ENCODE measurements at places on chromosomes 5 and 9.
A peak's percentile ranks its signal among the peaks of the same experiment; 100 is the strongest.

DNA sequence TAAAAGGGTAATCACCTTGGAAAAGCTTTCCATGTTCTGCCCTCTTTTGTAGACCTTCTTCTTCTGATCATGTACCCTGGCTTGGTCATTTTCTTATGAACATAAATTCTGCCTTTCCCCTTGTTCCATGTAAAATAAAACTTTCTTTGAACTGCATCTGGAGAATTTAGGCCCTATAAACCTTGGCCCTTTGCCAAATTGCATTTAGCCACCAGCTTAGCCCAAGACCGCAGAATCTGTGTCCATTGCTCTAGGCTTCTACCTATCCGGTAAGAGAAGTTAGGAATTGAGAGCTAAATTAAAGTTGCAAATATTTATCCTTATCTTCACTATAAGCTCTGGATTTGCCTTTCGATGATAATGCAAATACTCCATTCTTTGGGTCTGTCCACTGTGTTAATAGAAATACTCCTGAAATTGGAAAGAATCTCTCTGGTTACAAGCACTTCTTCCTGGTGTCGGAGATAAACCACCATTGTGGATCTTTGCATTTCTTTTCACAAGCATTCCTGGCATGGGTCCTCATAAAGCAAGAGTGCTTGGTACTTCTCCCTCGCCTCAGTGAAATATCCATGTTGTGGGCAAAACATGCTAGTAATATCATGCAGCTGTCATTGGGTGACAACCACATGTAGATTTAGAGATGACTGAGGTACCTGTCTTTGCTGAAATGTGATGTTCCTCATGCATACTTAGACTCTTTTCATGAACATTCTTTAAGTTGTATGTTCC, 698.0 kb upstream of the WWC1 start:
- no peak for DNase-seq

DNA sequence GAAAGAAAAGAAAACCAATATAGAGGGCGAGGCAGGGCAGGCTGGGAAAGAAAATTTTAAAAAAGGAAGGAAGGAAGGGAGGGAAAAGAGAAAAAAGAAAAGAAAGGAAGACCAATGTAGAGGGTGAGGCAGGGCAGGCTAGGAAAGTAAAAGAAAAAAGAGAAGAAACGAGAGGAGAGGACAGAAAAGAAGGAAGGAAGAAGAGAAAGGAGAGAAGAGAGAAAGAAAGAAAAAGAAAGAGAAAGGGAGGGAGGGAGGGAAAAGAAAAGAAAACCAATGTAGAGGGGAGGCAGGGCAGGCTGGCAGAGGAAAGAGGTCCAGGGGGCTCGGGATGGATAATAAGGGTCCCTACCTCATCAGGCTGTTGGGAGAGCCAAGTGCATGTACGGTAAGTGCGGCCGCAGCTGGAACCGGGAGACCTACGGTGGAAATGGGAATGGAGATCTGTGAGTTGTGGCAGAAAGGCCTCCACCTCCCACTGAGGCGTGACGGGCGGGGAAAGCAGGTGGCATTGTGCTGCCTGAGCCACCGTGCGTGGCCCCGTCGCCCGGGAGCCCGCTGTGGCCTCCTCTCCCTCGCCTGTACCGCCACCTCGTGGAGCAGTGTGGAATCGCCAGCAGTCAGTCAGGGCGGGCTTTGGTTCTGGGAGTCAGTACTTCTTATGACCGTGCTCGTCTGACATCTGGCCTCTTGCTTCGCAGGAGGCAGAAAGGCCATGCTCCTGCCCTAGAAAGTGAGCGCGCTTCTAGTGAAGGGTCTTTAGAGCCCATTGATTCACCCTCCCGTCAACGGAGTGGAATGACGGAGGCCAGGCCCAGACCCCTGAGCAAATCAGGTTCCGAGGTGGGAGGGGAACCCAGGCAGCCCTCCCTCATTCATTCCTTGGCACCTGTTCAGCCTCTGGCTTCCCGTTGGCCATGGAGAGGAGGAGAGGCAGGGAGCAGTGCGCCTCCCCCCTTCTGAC, 10.4 kb upstream of the NHP2 start:
- DNase-seq: peak; percentile 92

GRCh38 chr5:98483301-98483685, 290.2 kb upstream of the RGMB start:
- no peak for DNase-seq

DNA sequence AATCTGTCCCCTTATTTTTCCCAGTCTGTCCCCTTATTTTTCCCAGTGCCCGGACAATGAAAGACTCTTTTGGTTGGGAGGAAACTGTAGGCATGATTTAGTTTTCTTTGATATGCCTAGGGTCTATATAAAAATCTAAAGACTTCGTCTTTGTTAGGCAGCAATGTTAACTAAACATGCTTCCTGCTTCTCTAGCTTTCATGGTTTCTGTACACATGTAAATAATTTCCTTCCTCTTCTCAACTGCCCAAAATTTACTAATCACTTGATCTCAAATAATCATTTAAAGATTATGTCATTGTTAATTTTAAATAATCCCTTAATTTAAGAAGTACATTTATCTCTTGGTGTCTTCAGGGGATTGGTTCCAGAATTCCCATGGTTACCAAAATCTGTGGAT, 47.8 kb upstream of the RAPGEF6 start:
- no peak for DNase-seq

- DNase-seq: no peak
Measured at GRCh38 chr5:123754908-123755307, 242.9 kb downstream of the CSNK1G3 start.

DNA sequence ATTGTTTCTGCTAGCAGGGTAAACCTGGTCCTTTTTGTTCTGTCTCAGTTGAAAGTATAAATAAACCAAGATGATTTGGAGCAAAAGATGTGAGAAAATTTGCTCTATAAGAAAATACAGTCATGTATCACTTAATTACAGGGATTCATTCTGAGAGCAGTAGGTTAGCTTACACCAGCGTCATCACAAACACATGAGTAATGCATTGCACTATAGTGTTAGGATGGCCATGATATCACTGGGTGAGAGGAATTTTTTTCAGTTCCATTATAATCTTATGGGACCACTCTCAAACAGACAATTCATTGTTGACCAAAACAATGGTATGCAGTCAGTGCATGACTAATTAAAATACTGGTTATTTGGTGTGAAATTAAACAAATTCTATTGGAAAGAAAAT, 430.9 kb downstream of the CHSY3 start:
- peak; percentile 11 for DNase-seq

DNA sequence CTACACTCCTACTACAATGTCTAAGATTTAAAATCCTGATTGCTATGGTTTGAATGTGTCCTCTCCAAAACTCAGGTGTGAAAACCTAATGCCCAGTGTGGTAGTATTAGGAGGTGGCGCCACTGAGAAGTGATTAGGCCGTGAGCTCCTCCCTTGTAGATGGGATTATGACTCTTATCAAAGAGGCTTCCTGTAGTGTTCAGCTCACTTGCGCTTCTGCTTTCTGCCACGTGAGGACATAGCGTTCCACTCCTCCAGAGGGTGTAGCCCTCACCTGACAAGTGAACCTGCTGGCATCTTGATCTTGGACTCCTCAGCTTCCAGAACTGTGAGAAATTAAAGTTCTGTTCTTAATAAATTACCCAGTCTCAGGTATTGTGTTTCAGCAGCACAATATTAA, 33.0 kb upstream of the WHRN start:
- DNase-seq: peak; percentile 15

DNA sequence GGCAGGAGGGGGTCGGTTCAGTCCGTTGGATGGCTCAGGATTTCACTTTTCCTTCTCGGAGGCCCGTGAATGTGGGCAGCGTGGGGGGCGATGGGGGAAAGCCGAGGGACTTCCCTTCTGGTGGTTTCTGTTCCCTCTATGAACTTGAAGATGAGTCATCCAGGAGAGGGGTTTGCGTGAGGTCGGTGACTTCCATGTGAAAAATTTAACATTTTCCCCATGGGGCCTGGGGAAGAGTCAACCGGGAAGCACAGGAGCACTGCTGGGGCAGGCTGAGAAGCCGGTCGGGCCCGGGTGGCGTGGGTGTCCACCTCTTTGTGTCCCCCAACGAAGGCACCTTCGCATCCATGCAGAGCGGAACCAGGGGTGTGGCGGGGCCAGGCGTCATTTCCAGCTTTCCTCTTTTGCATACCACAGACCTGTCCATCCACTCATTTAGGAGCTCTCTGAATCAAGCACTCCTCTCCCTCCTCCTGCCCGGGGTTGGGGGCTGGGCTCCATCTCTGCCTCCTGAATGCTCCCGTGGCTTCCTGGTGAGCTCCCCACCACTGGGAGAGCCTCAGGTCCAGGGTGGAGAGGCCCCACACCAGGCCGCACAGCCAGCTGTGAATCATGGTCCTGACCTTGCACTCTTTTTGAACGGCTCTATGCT, 68.4 kb downstream of the ANKRD33B start:
- DNase-seq: no peak

DNA sequence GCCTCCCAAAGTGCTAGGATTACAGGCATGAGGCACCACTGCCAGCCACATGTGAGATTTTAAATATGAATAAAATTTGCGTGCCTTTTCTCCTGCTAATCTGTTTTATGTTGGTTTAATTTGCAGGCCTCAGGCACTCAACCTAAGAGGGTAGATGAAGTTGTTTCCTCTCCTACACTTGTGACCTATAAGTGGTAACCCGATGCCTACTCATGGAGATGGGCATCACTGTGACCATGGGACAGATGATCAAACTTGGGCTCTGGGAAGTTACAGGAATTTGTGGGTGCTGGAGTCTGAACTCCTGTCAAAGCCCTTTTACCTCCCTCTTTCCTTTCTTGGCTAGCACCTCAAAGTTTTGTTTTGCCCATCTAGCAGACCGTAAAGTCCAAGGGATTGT, 1.1 kb downstream of the SLC28A3 start:
- no peak for DNase-seq

GRCh38 chr5:54323495-54323894, 13.1 kb upstream of the ARL15 start:
- no peak for DNase-seq

DNA sequence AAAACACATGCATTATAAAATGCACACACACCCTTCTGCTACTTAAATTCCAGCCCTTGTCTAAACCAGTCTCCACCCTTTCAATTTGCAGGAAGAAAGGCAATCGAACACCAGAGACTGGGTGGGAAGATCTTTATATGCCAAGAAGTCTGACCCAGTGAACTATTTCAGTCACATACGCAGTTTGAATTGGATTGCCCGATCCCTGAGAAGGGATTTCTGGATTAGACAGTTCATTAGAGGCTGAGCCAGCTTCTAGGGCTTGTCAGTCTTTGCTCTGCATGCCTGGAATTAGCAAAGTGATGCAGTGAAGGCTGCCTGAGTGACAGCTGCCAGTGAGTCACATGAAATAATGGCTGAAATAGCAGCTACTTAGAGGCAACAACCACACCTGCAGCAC, 159.9 kb downstream of the PPP2R2B start:
- DNase-seq: no peak

- peak; percentile 27 for DNase-seq
Measured at GRCh38 chr5:109655841-109656240, 33.9 kb upstream of the MAN2A1 start.

- DNase-seq: no peak
Measured at GRCh38 chr9:78626971-78627370, 330.0 kb downstream of the PSAT1 start.

DNA sequence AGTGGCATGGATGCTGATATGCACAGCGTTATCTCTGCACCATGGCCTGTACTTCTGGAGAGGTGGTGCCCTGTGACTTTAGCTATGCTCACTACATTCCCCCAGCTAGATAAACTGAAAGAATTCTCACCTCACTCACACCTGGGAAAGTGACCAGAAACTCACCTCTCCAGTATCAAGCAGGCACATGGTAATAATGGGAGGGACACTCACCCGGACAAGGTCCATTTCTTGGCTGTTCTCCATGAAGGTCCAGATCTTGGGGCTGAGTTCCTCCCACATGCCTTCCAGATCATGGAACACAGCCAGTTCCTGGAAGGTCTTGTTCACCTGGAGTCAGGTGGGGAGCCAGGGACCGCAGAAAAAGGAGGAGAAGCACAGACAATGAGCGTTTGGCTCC, 72.8 kb downstream of the NIPSNAP3B start:
- no peak for DNase-seq

- no peak for DNase-seq
Measured at GRCh38 chr5:172082180-172082579, 75.7 kb upstream of the FBXW11 start.

- peak; percentile 95 for DNase-seq
Measured at GRCh38 chr5:141040771-141041426, 10.3 kb upstream of the PCDHB1 start.

DNA sequence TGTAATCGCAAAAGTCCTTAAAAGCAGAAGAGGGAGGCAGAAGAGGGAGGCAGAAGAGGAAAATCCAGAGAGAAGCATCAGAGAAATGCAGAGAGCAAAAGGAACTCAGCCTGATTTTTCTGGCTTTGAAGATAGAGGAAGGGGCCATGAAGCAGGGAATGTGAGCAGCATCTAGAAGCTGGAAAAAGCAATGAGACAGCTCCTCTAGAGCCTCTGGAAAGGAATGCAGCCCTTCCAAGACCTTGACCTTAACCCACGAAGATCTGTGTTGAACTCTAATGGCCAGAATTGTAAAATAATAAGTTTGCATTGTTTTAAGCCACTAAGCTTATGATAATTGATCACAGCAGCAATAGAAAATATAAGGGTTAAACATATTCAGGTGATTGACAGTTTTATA, 159.6 kb downstream of the ATPSCKMT start:
- DNase-seq: no peak

DNA sequence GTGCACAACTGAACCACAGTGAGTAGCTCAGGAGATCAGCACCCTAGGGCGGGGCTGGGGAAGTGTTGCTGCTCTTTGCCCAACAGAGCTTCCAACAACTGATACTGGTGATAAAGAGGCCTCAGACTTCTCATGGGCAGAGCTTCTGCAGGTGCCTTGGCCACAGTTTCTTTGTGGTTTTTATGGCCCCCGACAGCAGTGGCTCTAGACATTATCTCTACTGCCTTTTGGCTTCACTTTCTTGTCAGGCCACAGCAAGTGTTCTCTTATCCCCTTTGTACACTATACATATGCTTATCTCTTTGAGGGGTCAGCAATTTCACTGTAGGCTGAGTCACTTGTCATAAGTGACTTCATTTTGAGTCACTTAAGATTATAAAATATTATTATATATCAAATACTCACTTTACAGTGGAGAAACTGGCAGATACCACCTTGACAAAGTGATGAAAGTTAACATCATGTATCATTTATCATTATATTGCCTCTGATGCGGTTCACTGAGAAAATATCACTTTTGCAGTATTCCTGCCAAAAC, 90.9 kb upstream of the COX7C start:
- peak; percentile 66 for DNase-seq

DNA sequence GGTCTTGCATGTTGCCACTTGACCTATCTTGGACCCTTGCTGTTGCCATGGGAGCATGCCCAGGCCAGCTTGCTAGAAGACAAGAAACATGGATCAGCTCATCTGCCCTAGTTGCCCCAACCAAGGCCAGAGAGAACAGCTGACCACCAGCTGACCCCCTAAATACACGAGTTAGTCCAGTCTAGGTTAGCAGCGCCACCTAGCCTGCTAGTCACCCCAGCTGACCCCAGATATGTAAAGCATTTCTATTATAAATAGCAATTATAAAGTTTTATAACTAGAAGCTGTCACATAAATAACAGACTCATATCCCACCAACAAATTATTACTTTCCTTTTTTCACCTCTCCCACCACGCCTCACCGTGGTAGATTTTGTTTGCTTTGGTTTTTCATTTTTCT, 387.8 kb downstream of the RASEF start:
- DNase-seq: no peak

Measured in PC-3 (cell line).